ENCODE measurements at places on chromosomes 3 and 15.
A peak's percentile ranks its signal among the peaks of the same experiment; 100 is the strongest.

GRCh38 chr3:54706738-54707137 lies 221.1 kb downstream of the LRTM1 start:
- no peak for DNase-seq

DNA sequence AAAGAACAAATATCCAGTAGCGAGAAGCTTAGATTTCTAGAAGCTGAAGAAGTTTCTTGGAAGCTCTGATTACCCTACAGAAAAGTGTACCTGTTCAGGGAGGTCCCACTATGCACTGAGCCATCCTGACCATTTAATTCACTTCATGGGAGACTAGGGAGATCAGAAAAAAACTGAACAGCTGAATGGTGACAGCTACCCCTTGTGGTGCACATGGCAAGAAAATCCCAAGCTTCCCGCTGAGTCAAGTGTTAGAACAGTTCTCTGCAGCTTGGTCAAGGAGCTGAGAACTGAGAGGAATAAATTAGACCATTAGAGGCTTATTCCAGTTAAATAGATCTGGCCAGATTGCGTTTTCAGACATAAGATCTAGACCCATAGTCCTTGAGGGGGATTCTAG lies 197.2 kb upstream of the VEPH1 start:
- DNase-seq: no peak

- no peak for DNase-seq
Measured at GRCh38 chr15:67652586-67652985, 110.1 kb downstream of the MAP2K5 start.

DNA sequence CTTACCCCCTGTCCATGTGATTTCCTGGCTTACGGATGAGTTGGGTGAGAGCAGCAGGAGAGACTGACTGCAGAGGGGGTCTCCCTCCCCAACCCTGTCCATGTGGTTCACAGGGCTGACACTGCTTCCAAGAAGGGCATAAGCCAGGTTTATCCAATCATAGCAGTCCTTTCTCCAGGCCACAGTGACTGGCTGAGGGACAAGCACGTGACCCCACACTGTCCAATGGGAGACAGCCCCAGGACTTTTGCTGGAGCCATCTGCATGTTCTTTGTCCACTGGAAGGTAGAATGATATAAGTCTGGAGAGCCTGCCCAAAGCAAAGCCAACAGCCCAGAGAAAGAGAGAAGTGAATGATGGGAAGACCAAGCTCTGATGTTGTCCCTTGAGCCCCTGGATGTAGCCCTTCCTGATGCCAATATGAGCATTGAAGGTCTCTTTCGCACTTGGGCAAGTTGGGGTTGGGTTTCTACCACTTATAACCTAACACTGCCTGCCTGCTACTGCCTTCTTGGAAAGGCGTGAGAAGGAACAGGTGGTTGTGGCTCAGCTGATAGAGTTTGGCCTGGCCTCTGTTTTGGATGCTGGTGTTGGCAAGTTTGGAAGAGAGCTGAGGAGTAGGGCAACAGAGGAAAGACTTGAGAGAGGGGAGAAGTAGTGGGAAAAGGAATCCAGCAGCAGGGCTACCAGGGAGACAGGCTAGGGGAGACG lies 41.3 kb upstream of the GRIP2 start:
- no peak for DNase-seq

- DNase-seq: no peak
Measured at GRCh38 chr3:5035692-5036391, 56.6 kb downstream of the BHLHE40 start.

DNA sequence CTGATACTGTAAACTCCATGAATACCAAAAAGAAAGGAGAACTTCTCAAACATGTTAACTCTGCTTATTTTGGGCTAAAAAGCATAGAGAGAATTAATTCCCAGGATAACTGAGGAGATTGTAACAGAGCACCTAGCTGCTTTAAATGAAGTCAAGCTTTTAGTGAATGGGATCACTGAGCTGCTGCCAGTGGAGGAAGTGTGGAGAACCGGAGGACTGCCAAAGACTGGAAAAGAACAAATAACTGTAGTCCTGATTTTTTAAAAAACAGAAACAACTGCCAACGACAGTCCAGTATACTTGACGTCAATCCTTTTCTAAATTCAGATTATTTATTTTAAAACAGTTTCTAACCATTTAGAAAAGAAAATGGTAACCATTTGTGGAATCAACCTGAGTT lies 3.3 kb downstream of the C3orf70 start:
- DNase-seq: no peak

DNA sequence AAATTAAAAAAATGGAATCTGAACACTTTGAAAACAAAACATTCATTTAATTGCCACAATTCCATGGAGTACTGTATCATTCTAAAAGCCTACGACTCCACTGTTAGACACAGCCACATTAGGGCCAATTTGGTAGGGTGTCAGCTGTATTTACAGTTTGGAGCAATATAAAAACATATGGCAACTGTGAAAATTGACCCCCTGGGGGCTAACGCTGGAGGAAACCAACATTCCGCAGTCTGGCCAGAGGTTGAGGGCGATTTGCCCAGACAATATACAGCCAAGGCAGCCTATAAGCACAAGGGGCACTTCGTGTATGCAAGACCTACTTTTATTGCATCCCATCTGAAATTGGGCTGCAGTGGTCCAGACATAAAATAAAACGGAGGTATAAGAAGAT lies 476.5 kb upstream of the WNT5A start:
- DNase-seq: no peak

- DNase-seq: no peak
Measured at GRCh38 chr3:10247679-10248183, 528 bp upstream of the TATDN2 start.

- DNase-seq: peak; percentile 66
Measured at GRCh38 chr15:73240866-73241499, 127.8 kb downstream of the HCN4 start.

DNA sequence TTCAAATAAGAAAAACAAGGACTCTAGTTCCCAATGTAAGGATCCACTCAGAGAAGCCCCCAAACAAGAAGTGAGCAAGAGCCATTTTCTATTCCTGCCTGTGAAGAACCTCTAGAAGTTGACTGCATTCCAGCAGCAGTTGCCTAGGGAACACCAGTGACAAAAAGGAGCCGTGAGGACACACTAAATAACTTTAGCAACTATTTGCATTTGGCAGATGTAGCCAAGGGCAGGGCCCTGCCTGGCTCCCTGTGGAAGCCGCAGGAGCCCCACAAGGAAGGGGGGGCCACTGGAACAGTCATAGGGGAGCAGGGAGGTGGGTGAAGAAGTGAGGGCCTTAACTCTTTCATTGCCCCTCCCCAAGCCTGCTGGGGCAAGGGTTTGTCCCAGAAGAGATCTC lies 470.2 kb upstream of the PROK2 start:
- no peak for DNase-seq
